ENCODE measurements at places on chromosomes 7 and 10.

DNA sequence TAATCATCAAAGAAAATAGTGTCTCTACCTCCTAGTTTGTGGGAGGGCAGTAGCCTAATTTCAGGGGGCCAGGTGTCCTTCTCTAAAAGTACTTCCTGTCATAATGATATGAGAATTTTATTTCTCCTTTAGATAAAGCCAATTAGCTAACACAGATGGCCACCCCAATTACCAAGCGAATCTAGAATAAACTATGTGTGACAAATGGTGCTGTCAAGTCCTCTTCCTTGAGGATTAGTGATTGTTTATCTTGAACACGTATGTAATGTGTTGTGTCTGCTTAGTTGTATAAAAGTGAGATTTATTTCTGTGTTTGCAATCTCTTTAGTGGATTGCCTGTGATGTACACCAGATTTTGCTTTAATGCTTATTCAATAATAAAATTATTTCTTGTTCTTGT is 1120.0 kb downstream of the SORCS1 start:
- DNase-seq: no peak

DNA sequence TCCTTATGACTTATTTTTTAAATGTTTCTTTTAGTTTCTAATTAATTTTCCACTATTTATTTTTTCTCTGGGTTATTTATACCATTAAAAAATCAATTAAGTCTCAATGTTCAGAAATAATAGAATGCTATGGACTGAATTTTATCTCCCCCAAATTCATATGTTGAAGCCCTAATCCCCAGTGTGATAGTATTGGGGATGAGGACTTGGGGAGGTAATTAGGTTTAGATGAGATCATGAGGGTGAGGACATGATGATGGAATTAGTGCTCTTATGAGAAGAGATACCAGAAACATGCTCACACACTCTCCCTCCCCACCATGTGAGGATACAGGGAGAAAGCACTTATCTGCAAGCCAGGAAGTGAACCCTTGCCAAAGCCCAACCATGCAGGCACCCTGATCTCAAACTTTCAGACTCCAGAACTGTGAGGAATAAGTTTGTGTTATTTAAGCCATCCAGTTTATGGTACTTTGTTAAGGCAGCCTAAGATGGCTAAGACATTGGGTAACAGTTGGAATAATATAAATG is 202.6 kb downstream of the MDFIC start:
- DNase-seq: no peak

GRCh38 chr10:71251319-71251718 is 38.9 kb downstream of the UNC5B start:
- DNase-seq: no peak

GRCh38 chr7:2010101-2010500 is 222.6 kb downstream of the MAD1L1 start:
- no peak for DNase-seq

- DNase-seq: no peak
Observed at GRCh38 chr7:714251-714671, 12.2 kb upstream of the DNAAF5 start.

DNA sequence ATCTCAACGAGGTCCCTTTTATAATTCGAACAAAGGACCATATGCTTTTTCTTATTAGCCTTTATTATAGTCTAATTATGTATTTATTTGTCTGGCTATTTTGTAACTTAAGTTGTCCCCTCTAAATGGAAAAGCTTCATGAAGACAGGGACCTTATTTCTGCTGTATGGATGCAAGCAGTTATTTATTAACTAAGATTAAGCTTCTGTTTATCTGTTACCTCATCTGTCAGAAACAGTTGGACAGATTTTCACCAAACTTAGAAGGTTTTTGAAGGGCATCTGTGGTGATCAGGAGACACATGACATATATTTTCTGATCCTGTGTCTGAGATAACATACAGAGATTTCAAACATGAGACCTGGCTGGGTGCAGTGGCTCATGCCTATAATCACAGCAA is 43.2 kb downstream of the KAT6B start:
- DNase-seq: no peak

- no peak for DNase-seq
Observed at GRCh38 chr7:8724080-8724718, 290.8 kb downstream of the NXPH1 start.

- DNase-seq: no peak
Observed at GRCh38 chr7:81600608-81601007, 169.2 kb downstream of the HGF start.

DNA sequence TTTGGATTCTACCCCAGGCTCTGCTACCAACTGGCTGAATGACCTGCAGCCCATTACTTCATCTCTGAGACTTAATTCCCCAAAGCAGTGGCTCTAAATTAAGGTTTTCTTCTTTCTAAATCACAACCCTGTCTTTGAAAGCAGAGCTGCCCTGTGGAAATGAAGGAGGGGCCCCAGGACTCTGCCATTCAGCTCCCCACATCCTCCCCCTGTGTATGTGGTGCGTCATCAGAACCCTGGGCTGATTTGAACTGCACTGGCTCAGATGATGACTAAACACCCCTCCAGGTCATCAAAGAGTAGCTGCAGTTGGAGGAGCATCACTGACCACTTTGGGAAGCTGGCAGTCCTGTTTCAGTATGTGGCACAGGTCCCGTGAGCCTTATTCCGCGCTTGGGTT is 46.6 kb downstream of the BPGM start:
- no peak for DNase-seq

DNA sequence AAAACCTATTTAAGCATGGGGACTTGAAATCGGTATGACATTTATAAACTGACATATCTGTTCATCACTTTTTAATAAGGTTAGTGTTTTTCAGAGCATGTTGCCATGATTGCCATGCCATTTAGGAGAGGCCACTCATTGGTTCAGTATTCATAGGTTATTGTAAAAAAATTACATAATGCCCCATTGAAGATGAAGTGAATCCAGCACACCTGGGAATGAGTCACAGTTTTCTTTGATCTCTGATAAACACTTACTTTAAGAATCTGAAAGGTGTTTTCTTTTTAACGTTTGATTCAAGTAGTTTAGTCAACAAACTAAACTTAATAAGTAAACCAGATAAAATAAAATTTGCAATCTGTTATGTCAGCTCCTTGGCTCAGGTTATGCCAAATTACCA is 278.3 kb downstream of the ARL4A start:
- DNase-seq: no peak

DNA sequence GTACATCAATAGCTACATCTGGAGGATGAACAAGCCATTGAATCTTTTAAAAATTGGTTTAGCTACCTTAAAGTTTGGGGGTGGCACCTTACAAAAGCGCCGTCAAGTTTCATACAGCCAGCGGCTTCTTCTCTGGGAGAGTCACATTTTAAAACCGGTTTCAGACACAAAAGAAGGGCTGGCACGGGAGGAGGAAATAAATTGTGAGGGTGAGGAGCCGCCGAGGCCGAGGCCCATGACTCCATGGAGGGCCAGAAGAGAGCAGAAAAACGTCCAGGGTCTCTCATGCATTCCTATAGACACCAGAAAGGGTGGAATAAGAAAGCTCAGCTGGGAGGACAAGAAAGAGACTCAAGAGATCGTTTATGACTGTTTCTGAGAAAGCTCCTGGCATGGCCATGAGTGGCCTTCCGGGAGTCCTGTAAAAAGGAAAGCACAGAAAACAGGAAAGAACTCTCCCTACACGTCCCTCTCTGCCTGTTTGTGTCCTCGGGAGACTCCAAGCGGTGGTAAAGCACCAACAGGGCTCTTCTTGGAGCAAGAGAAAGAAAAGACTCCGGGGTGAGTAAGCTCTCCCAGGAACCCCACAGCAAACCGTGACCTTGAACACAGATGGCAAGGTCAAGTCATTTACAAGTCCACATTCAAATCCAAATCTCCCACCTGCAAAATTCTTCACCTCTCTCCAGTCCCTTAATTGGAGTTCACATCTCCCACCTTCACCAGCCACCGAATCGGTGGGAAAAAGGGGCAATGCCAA is 1.8 kb downstream of the FRAT2 start:
- no peak for DNase-seq

DNA sequence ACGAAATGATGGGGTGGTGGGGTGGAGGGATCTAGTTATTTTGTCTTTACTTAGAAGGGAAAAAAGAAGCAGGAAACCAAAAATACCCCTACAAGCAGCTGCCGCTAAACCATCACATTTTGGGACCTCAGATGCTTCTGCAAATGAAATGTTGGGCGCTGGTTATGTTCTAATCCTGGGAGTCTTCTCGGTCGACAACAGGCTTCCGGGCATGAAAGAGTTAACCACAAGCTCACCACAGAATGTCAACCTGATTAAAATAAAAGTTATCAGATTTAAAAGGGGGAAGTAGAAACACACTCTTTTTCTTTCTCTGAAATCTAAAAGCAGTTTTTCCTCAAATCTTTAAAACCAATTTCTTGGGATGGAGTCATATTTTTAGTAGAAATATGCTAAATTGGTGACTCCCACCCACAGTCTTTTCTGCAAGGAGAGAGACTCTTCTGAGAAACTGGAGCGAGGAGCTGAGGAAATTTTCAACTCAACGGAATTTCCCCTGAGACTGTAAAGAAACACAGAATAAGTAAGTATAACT is 16.8 kb downstream of the IL2RA start:
- DNase-seq: no peak

DNA sequence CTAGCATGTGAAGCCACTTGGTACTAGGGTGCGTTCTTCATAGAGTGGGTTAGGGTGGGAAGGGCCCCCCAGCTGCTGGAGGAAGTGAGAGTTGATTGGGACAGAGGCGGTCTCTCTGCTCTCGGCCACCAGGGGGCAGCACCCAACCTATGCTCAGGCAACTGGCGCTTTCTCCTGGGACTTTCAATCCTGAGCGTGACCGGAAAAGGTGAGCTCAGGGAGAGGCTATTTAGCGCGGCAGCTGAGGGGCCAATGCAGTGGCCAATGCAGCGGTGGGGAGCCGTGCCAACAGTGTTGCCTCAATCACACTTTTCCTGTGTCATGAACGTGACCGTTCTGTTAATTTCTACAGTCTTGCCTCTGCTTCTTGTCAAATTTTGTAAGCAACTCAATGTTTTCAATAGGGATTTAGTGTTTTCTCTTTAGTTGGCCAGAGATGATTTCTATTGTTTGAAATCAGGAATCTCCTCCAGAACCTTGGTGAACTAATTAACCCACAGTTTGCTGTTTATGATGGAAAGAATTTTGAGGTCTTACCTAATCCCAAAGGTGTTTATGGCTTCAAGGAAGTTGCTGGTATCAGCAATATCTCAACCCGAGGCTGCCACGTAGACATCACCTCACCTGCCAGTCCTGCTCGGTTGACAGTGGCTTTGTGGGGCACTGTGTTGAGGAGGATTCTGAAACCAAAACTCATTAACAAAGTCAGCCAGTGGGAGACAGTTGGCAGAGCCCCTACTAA is 67.9 kb upstream of the PDZD8 start:
- DNase-seq: peak; percentile 43

GRCh38 chr10:119737039-119737663 is 11.3 kb downstream of the INPP5F start:
- DNase-seq: no peak

GRCh38 chr7:82312646-82313045 is 130.9 kb downstream of the CACNA2D1 start:
- DNase-seq: no peak

GRCh38 chr7:47376991-47377616 is 204.8 kb downstream of the TNS3 start:
- DNase-seq: no peak

DNA sequence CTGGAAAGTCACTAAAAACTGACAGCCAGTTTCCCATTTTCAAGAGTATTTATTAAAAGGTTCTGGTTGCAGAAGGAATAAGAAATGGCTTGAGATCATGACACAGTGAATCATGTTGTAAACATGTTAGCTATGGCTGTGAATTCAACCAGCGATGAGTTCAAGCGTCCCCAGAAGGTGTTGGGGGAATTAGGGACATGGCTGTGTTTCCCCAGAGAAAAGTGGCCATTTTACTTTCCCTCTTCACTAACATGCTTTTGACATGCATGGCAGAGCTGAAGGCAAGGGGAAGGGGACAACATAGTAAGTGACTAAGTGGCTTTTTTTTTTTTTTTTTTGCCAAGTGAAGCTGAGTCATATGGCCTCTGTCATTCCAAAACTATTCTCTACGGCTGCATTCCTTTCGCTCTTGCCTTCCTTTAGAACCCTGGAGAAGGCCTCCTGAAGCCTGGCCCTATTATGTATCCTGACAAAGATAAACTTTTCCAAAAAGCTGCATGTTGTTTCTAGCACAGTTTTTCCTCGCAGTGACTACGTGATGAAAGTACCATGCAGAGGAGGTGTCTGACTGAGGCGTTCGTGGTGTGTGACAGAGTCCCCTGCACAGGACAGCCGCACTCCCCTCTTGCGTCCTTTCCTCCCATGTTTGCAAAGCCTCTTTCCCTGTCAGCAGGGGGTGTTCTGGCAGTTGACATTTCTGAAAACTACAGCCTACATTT is 46.9 kb downstream of the EGFR start:
- DNase-seq: no peak

GRCh38 chr10:101725296-101726114 is 30.5 kb upstream of the FBXW4 start:
- no peak for DNase-seq

- no peak for DNase-seq
Observed at GRCh38 chr10:28087661-28088351, 88.9 kb upstream of the ODAD2 start.

DNA sequence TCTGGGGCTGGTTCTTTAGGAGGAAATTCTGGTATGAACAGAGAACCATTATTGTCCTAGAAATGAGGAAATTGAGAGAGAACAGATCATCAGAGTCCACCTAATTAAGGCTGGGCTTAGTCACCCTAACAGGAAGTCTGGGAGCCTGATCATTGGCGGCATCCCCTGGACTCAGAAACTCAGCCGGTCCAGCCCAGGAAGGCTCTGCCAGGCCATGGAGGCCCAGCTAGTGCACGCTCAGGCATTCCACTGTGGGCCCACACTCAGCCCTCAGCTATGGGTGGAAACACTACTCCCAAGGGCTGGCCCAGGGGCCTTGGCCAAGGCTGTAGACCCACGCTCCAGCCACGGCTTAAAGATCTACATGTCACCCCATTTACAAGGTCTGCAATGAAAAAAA is 109.2 kb downstream of the PTPN20 start:
- no peak for DNase-seq

- no peak for DNase-seq
Observed at GRCh38 chr7:149715476-149715875, 57.9 kb downstream of the ZNF467 start.

- no peak for DNase-seq
Observed at GRCh38 chr7:113582471-113582870, 336.3 kb downstream of the PPP1R3A start.

GRCh38 chr10:109166935-109167334 is 756.4 kb downstream of the XPNPEP1 start:
- DNase-seq: no peak

GRCh38 chr10:23376229-23376655 is 31.6 kb upstream of the C10orf67 start:
- no peak for DNase-seq

GRCh38 chr10:80184291-80184690 is 21.0 kb downstream of the ANXA11 start:
- DNase-seq: no peak

DNA sequence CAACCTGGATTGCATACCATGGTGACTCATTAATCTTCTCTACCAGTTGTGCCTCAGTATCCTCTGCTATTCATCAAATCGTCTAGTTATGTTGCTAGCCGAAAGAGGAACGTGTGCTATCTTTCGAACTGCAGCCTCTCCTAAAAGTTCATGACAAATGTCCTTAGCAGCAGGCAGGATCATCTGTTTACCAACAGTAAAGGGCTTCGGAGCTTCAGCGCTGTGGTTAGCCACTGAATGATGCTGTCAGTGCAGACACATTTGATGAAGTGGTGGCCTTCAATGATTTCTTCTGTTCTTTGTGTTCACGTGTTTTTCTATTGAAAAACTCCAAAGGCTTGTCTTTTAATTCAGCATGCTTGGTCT is 68.8 kb downstream of the CSTF2T start:
- no peak for DNase-seq

- DNase-seq: no peak
Observed at GRCh38 chr7:123401295-123401694, 133.1 kb downstream of the IQUB start.

GRCh38 chr7:54426406-54426805 is 115.8 kb upstream of the VSTM2A start:
- no peak for DNase-seq

All from activated CD4-positive, alpha-beta T cell treated with anti-CD3 and anti-CD28 coated beads, Interleukin-2, amount 50 U/mL, for 1 hour (primary cell).